ENCODE measurements at places on chromosomes 6 and 20.
A peak's percentile ranks its signal among the peaks of the same experiment; 100 is the strongest.

DNA sequence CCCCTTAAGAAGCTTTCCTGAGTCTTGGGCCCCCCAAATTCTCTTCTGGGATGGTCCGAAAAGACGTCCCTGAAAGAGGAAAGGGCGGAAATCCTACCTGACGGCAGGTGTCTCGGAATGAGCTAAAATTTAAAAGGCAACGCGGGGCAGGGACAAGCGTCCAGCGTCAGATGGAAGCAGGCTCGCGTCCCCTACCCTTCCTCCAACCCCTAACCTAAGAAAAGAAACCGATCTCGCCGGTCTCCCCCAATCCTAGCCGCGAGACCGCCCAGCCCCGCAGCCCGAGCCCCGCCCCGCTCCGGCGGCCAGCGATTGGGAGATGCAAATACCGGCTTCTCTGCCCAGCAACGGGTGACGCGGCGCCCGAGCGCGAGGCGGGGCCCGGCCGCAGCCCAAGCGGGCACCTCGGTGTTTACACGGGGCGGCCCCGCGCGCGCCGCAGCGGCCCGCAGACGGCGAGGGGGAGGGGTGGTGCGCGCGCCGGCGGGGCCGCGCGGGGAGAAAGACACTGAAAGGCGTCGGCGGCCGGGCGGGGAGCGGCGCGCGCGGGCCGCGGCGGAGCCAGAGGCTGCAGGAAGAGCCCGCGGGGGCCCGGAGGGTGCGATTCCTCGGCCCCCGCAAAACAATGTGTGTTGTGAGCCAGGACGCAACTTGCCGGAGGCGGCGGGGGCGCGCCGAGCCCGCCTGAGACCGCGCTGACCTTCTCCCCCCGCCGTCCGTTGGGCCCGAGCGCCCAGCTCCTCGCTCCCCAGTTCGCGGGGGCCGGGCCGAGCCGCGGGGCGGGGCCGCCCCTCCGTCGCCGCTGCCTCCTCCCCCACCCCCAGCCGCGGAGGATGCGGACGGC is at the start of gene SOX12:
Gene SOX12 (plus strand): TSS at position 508 of the 844 bp plus-strand sequence. CDS start 373 bp downstream, outside the sequence.
- DNase-seq, result peak; percentile 97

GRCh38 chr20:35171753-35172433 is at the start of gene PROCR:
Gene PROCR, plus strand, starts transcription at chr20:35172072. Its CDS starts 83 bp downstream, at chr20:35172155.
- DNase-seq, result no peak

GRCh38 chr6:43771858-43772680 is 2.1 kb downstream of the VEGFA start:
- peak; percentile 54 for DNase-seq

DNA sequence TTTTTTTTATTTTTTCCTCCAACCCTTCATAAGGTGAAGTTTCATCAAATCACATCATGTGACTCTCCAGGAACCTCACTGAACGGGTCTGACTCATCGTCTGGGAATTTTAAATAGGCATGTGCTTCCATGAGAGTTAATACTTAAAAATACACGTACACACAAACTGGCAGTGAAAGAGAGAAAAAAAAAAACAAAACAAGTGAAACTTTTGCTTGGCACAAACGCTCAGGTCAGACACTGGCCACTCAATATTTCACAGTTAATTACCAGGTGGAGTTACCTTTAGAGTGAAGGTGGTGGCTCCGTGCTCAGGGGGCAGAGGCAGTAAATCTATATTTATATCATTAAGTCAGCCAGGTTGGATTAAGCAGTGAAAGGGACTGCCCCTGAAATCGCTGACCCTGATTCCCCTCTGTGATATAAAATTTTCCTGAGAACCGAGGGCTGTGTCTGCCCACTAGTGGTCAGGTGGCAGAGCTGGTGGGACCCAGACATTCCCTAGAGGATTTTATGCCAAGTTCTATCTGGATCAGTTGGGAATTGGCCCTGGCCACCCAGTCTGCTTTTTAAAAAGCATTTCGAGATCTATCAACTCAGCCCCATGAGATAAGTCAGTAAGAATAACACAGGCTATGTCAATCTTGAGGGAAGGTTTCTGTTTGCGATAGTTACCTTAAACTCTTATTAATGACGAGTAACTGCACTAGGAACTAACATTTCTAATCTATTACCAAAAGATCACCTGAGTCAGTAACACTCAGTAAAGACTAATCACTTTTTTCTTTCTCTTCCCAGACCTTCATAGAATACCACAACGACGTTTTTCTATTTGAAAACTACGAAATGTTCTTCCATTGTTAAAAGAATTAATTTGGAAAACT is 259.1 kb downstream of the HDGFL1 start:
- no peak for DNase-seq
